Renal cortical epithelial cell (primary cell): ENCODE measurements at places on chromosomes 7 and 10.
A peak's percentile ranks its signal among the peaks of the same experiment; 100 is the strongest.

- peak; percentile 42 for DNase-seq
Observed at GRCh38 chr7:1961701-1962276, 271.0 kb downstream of the MAD1L1 start.

- no peak for DNase-seq
Observed at GRCh38 chr7:157955348-157955999, 618.7 kb downstream of the DNAJB6 start.

GRCh38 chr10:1774796-1775195 is 37.5 kb upstream of the ADARB2 start:
- no peak for DNase-seq

DNA sequence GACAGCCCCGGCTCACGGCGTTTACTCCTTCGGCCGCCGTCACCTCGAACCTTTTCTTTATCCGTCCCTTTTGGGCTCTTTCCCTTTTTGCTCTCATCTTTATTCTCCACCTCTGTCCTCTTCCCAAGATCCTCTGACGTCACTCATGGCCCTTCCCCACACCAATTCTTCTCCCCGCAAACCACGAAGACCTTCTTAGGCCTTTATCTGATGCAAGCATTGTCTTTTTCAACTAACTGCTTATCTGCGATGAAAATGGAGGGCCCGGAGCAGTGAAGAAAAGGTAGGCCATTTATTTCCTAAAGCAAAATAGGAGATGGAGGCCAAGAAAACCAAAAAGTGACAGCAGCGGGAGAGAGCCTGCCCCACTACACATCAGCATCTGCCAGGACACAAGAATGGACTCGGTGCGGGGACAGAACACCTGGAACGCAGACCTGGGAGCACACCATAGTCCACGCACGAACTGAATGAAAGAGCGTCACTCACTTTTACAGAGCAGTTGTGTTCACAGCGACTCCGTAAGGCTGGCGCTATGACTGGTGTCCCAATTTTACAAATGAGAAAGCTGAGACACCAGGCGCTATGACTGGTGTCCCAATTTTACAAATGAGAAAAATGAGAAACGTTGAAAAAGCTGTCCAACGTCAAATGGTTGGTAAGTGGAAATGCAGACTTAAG is 45.3 kb downstream of the ZNF777 start:
- peak; percentile 7 for DNase-seq

DNA sequence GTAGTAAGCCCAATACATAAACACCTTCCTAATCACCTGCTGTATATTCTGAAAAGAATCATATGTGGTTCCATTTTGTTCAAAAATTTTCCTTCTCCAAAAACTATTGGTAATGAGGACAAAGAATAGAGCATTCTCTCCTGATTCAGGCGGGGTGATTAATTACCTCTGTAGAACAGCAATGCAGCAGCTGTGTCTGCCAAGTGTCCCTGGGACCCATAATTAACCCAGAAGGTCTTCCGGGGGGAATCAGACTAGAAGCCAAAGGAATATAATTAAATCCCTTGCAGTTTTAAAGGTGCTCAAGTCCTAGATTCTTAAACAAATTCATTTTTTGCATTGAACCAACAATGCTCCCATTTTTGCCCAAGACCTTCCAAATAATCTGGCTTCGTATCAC is 60.3 kb upstream of the ABLIM1 start:
- no peak for DNase-seq

DNA sequence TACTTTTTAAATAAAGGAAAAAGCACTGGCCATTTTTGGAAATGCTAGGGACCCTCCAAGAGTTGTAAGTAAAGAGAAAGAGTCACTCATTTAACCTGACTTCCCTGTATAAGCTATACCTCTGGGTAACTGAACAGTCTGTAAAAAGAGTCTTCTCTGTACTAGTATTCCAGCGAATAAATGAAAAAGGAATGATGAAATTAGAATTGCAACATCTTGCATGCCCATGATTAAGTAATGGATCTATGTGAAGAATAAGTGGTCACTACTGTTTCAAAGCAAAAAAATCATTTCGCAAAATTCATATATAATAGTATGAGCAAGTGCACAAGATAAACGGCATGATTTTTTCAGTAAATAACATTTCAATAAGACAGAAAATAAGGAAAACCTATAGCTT is 116.8 kb downstream of the ZFAND4 start:
- DNase-seq, result no peak

DNA sequence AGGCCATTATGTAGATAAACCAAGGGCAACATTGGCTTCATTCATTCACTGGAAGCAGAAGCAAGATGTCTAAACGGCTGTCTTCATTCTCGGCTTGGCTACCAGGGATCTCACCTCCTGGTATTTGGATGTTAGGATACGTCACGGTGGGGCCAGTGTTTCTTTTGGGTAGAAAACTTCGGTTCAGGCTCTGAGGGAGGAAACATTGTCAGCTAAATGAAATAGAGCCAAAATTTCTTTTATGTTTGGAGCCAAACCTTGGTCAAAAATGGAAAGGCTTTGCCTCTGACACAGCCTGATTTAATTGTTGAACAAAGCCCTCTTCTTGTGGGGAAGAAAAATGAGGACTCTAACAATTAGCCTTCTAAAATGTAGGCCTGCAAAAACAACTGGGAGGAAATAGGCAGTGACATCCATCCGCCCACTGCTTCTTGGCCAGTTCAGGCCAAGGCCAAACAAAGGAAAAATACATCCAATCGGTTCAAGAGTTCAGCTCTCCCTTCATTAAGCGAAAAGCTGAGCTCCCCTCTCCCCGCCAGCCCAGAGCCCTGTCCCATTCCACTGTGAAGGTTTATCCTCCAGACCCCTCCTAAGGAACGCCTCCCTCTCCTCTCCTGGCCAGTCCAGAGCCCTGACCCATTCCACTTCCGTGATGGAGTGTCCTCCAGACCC is 44.4 kb downstream of the PFKFB3 start:
- no peak for DNase-seq

DNA sequence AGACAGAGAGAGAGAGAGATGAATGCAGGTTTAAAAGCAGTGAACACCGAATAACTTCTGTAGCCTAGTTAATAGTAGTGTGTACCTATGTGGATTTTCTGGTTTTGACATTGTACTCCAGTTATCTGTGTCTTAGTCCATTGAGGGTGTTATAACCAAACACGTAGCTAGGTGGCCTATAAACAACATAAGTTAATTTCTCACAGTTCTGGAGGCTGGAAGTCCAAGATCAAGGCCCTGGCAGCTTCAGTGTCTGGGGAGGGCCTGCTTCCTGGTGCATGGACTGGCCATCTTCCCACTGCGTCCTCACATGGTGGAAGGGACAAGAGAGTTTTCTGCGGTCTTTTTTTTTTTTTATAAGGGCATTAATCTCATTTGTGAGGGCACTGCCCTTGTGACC is 23.5 kb downstream of the AOC1 start:
- no peak for DNase-seq

DNA sequence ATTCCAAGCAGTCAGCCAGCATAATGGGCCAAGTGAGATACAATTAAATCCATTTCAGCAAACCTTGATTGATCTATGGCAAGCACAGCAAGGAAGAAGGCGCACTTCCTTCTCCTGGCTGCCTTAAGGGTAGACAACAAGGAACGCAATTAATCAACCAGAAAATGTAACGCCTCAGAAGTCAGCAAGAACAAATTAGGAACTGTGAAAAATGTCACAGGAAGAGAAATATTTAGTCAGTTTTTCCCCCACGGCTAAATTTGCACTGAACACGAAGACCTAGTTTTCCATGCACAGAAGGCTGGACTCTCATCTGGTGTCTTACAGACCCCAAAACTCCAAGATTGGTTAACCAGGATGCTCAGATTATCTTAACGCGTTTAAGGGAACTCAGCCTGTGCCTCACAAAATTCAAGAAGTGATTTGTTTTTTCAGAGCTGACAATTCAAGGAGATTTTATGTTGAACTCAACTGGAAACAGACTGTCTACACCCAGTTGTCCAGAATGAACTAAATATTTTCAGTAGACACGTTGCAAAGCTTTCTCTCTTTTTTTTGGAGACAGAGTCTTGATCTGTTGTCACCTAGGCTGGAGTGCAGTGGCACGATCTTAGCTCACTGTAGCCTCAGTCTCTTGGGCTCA is 14.2 kb downstream of the SNX8 start:
- DNase-seq, result no peak

DNA sequence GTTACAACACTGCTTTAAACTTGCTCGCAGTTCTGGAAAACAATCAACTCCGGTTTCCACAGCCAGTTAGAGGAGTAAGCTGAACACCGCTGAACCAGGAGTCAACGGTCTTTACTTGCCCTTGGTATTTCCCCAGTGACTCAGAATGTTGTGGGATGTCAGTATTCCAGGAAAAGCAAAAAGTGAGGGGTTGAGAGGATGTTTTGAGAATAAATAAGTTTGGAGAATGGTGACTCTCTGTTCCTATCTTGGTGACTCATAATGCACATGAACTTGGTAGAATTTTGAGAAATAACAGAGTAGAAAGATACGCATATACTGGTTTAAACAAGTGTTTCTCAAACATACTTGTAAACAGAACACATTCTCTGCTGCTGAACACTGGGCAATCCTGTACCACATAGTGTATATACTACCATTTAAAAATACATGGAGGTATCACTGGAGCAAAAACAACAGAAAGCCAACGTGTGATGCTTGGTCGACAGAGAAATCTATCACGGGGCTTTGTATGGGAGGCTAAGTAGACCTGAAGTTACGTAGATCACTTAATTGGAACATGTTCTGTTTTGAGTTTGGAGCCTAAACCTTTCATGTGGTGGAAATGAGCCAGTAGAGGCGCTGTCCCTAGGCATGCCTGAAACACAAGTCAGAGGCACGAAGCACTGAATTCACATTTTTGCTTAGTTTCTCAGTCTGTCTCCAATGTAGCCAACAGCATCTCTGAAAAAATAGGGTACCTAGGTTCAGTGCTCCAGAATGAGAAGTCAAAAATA is 534.3 kb downstream of the PARD3 start:
- DNase-seq, result peak; percentile 98

- DNase-seq, result peak; percentile 75
Observed at GRCh38 chr7:87564296-87564963, 36.3 kb downstream of the ABCB1 start.

DNA sequence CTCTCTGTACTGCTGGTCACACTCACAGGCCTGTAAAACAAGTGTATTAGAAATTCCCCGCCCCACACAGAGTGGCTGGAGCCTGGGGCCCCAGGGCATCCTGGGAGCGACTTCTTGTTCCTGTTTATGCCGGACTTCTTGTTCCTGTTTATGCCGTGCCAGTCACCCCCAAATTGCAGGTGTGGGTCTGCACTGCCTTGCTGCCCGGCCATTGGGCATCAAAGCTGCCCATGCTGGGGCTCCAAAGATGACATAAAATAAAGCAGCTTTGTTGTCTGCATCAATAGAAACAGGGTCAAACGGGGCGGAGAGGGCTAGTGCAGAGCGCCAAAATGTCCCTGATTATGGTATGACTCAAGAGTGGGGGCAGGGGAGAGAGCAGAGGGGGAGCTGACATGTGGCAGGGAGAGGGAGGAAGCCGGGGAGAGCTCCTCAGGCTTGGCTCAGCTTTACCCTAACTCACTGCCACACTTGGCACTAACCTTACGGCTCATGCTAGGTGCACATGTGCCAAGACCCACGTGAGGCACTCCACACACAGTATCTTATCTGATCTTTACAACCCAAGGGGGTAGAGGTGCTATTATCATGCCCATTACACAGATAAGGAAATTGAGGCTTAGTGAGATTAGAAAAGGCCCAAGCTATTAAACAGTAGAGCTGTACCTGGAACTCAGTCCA is 98.4 kb downstream of the PIP4K2A start:
- DNase-seq, result peak; percentile 66

DNA sequence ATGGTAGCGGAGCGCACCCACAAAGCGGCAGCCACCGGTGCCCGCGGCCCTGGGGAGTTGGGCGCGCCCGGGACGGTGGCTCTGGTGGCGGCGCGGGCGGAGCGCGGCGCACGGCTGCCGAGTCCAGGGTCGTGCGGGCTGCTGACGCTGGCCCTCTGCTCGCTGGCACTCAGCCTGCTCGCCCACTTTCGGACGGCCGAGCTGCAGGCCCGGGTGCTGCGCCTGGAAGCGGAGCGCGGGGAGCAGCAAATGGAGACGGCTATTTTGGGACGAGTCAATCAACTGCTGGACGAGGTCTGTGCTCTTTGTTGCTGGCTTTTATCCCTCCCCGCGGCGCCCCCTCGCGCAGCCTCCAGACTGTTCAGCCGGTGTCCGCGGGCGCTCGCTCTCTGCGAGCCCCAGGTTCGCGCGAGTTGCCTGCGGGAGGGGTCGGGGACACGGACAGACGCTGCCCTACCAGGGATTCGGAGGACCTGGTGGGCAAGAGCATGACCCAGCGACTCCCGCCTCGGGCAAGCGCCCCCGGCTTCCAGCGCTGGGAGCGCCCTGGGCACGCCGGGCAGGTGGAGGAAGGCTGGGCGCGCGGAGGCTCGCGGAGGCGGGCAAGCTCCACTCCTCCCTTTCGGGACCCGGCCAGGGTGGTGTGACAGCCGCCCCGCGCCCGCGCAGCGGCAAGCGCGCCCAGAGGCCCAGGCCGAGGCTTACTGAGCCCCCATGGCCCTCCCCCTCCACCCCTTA is 887 bp downstream of the COL13A1 start:
- no peak for DNase-seq

- no peak for DNase-seq
Observed at GRCh38 chr10:70906953-70907636, 18.7 kb upstream of the PCBD1 start.

DNA sequence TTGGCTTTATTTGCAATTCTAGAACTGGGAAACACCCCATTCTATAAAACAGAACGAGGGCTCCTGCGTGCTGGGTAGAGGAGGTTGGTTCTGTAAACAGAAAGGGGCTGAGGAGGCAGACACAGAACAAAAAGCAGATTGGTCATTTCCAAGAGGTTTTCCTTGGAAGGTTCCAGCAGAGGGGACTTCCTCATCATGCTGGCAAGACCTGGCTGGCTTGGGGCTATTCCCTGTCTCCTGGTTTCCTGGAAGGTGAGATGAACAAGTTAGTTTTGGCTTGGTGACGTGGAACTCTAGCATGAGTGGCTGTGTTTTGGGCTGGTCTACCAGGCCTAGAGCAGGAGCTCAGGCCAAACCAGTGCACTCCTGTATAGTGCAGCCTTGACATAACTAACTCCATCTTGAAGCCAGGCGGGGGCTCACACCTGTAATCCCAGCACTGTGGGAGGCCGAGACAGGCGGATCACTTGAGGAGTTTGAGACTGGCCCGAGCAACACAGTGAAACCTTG is 26.1 kb upstream of the DNAJB6 start:
- no peak for DNase-seq

- peak; percentile 92 for DNase-seq
Observed at GRCh38 chr10:80415734-80416478, 7.6 kb downstream of the PRXL2A start.

- DNase-seq, result peak; percentile 57
Observed at GRCh38 chr7:30479202-30480120, 877 bp upstream of the NOD1 start.

DNA sequence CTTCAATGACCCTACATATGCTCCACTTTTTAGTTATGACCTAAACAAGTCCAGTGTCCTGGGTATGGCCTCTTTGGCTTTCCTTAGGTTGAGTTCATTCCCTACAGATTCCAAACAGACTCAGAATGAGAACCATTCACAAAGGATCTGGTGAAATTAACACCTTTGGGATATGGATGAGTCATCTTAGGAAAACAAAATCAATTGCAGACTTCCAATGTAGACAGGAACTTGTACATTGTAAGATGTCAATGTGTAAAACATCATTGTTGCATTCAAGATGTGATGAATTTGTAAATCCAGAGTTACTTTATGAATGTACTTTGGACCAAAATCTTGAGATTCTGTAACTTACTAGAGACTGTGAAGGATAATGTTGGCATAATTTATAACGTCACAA is 43.4 kb upstream of the HECTD2 start:
- no peak for DNase-seq

- DNase-seq, result no peak
Observed at GRCh38 chr10:126806498-126806897, 98.7 kb upstream of the DOCK1 start.
